ENCODE measurements at places on chromosomes 12 and 14. TPM values are rescaled to one million over a fixed set of nuclear protein-coding genes. Genes with fewer than 3 reads are reported as not detected.

DNA sequence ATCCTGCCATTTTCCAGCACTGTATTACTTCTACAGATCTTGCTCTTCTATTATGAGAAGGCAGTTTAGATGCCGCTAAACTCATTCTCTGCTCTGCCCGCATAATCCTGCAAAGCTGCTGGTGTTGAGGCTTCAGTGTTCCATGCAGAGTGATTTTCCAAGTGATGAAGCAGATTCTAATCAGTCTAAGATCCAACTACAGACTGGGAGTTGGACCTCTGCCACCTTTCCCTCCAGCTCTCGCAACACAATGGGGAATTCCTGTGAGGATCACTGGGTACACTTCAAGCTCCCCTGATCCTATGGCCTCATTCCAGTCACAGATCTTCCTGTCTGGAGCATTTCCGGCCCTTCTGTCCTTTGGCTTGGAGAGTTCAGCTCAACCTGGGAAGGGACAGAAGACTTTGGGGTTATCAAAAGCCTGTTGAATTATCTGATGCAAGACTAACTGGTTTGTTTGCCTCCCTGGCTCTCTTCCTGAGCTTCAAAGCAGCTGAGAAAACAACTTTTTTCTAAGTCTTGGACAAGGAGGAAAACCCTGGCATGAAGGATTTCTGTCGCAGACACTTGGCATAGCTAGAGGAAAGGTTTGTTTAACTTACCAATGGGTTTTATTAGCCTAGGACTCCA, 333.9 kb downstream of the ZFP36L1 start:
- DNase-seq, result no peak

GRCh38 chr12:8048906-8049305, 16.4 kb downstream of the FOXJ2 start:
- no peak for DNase-seq

GRCh38 chr12:57470286-57470969, 9.2 kb downstream of the ARHGAP9 start:
- no peak for DNase-seq

GRCh38 chr12:114625294-114625851, 58.6 kb downstream of the TBX3 start:
- no peak for DNase-seq

Gene LRTM2
- total RNA-seq, result 0.17 TPM
